ENCODE measurements at places on chromosomes 1 and 21.

- no peak for DNase-seq
Measured at GRCh38 chr1:91883470-91883869, 2.5 kb downstream of the TGFBR3 start.

DNA sequence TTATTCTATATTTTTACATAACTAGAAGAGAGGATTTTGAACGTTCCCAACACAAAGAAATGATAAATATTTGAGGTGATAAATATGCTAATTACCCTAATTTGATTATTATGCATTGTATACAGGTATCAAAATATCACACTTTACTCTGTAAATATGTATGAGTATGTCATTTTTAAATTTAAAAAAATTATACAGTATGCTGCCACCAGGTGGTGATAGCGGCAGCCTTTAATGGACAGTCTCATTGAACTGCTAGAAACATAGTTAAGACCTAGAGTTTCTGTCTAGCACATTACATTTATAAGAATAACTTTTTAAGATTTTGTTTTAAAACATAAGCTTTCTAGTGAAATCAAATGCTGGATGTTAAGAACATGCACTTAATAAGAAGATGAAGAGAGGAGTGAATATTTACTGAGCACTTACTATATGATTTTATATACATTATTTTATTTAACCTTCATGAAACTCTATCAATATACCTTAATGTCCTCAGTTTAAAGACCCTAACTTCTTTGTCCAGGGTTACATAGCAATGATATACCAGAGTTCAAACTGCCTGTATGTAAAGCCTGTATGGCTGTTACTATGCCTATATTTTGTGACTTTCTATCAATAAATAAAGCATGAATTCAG, 207.1 kb downstream of the NUF2 start:
- peak; percentile 49 for DNase-seq

DNA sequence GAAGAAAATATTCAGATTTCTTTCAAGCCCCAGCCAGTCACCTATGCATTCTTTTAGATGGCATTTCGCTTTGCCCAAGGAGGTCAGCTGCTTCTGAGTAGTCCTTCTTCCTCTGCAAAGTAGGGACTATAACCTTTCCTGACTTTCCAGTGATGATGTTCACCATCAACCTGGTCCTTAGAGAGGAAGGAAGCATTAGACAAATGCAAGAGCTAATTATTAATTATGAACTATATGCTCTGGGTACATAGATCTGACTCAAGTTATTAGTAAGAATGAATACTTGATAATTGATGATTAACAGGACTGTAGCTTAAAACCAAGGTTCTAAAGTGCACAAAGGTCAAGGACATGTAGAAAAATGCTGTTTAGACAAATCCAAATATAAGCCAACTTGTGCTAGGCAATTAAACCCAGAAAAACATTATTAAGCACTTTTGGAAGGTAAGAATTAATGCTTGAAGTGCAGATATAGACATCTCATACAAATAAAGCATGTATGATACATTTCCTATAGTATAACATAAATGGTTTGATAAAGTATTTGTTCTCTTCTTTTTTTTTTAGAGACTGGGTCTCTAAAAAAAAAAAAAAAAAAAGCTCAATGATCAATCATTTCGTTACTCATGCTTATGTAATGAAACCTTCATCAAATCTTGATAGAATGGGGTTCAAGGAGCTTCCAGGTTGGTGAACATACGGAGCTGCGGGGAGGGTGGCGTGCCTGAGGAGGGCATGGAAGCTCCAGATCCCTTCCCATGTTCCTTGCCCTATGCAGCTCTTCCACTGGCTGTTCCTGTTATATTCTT, 11.2 kb upstream of the AGMAT start:
- no peak for DNase-seq

- no peak for DNase-seq
Measured at GRCh38 chr1:238999944-239000343, 386.4 kb upstream of the CHRM3 start.

DNA sequence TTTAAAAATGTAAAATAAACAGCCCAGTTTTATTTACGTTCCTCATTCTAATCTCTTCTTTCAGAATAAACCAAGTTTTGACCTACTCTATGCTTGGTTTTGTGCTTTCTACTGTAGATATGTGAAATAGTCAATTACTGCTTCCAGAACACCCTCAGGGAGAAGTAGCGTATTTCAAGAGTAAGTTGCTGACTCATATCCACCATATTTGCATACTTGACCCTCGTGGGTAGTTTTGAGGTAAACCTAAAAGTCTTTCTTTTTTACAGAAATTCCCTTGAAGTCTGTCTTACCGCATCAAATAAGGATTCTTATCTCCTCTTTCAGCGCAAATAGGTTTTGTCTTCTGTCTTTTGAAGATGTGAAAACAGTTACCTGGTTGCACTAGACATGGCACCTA, 1.4 kb upstream of the OR2L3 start:
- DNase-seq = no peak

DNA sequence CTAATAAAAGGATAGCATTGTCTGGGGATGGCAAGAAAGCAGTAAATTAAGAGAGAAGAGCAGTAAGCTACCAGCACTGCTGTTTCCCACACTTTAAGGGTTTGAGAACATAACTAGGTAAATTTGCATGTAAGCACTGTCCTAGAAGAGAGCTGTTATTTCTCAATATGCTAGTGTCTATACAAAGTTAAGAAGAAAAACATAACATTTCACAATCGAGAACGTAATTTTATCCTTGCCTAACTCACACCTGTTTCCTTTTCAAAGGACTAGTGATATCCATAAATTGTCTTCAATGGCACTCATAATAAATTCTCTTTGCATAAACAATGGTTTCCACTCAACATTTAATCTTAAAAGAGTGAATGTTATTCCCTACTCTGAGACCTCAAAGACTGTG, 576.0 kb downstream of the PTBP2 start:
- DNase-seq = no peak

DNA sequence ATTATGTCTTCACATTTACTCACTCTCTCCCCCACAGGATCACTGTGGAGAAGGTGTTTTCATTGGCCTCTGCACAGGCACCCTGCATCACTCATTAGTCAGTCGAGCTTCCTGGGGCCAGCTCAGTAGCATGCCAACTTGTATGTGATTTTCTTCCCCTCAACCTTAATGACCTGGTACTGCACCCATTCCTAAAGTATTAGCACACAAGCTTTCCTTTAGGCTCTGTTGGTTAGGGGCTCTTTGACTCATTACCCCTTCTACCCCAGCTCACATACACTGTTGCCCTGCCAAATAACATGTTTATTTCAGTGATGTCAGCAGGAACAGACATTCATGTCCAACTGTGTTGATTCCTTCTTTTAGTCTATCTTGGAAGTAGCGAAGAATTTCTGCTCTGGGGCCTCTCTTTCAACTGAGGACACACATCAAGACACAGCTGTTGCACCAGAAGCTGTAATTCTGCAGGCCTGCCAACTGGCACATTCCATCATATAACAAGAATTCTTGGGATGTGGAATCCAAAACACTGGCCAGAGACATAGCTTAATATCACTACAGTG, 603.5 kb upstream of the ADAMTS5 start:
- DNase-seq = peak; percentile 96

DNA sequence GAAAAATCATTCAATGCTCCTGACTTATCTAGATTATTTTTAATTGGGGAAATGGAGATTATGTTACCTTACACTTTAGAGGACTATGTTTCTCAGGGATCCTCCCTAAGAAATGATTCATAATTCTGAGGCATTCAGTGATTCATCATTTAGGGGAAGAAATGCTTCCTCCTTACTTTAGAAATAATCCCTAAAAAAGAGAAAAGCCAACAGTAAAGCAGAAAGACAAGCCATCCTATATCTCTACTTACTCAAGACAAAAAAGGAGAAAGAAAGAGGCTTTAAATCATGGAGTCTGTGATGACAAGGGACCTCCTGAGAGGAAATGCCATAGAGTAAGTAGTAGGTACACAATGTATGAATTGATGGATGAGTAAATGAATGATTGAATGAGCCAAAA, 137.0 kb downstream of the BRINP2 start:
- peak; percentile 30 for DNase-seq

DNA sequence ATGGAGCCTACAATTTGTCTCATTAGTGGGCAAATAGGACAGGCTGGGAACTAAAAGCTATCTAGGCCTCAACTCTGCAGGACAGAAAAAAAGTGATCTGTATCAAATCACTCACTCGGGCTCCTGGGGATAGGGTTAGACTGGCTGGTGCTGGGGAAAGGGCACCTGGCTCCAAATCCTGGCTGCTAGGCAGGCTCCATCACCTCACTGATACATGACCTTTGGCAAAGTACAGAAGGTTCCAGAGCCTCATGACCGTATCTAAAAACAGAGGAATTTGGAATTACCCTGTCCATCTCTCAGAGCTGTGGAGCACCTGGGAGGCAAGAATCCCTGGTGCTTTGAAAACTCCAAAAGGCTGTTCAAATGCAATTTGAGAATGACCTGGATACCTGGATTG, 51.7 kb downstream of the SUSD4 start:
- DNase-seq = no peak

DNA sequence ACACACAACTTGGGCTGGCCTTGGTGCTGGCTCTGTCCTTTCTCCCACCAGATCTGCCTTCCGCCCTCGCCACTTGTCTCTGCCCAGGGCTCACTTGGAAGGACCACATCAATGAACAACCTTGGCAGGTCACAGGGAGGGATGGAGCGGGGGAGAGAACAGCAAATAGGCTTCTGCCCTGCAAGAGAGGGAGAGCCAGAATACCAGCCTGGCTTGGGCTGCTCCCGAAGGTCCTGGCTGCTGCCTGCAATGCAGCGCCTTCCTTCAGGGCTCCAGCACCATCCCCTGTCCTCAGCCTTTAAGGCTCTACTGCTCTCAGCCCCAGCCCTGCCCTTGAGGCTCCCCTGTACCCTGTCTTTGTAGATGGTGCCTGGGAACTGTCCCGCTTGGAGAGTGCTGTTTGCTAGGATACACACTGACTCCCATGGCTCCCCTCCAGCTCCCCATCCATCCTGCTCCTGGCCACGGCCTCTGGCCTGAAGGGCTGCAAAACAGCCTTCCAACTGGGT, 43.8 kb downstream of the HIVEP3 start:
- DNase-seq = no peak

- DNase-seq = no peak
Measured at GRCh38 chr1:211318576-211319280, 7.9 kb upstream of the TRAF5 start.

DNA sequence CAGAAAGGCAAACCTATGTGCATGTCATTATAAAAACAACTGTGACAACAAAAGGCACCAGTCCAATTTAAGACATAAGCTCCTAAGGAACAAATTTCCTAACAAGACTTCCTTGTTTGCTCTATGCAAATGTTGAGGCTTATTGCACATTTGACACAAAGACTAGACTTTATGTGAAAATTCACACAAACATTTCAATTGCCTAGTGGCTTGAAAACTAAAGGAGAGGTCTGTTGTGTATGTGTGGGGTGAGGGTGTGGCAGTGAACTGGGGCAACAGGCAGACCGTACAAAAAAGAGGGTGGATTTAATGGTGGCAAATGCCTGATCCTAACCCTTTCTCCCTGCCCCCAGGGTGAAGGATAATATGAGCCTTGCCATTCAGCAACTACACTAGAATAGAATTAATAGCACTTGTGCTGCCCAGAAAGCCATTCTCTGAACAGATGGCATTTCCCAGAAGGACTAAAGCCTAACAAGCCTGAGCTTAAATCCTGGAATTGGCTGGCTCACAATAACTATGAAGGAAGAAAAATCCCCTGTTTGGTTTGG, 73.9 kb downstream of the GLUL start:
- no peak for DNase-seq

- no peak for DNase-seq
Measured at GRCh38 chr1:23911921-23912320, 1.2 kb downstream of the CNR2 start.

DNA sequence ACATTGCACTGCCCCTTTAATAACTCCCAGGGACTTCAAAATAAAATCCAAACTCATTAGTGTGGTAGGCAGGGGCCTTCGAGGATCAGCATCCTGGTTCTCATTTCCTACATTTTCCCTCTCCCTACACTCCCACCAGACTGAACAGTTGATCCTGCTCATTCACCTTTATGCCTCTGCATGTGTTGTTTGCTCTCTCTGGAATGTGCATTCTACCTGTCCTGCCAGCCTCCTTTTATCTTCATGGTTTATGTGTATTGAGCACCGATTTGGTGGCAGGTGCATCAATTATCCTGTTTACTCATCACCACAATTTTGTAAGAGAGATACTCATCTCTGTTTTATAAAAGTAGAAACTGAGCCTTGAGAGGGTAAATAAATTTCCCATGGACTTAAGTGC, 125.0 kb downstream of the ADSS2 start:
- no peak for DNase-seq

GRCh38 chr1:162019006-162019405, 4.7 kb downstream of the OLFML2B start:
- peak; percentile 64 for DNase-seq

DNA sequence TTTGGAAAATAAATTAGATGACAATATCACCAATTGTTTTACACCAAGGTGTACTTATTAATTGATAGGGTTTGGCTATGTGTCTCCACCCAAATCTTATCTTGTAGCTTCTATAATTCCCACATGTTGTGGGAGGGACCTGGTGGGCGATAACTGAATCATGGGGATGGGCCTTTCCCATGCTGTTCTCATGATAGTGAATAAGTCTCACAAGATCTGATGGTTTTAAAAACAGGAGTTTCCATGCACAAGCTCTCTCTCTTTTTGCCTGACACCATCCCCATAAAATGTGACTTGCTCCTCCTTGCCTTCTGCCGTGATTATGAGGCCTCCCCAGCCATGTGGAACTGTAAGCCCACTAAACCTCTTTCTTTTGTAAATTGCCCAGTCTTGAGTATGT, 131.0 kb upstream of the LMO4 start:
- DNase-seq = no peak

- no peak for DNase-seq
Measured at GRCh38 chr1:28035420-28035819, 53.0 kb downstream of the EYA3 start.

DNA sequence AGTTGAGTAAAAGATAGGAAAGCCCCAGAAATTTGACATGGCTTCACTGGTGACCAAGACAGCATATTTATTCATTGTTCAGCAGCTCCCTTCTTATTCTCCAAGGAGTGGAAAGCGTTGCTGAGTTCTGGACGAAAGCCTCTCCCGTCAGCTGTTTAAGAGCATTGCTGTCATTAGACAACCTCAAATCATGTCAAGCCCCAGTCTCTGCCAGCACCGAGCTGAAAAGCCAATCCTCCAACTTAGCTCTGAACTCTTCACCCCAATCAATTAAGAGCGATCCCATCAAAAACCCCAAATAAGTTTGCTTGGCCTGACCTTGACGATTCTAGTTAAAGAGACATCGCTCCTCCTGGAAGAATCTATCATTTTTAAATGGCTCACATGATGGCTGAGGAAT, 110.8 kb downstream of the PLPP3 start:
- DNase-seq = peak; percentile 47

- DNase-seq = peak; percentile 98
Measured at GRCh38 chr1:28437924-28438699, 67.7 kb upstream of the RCC1 start.

DNA sequence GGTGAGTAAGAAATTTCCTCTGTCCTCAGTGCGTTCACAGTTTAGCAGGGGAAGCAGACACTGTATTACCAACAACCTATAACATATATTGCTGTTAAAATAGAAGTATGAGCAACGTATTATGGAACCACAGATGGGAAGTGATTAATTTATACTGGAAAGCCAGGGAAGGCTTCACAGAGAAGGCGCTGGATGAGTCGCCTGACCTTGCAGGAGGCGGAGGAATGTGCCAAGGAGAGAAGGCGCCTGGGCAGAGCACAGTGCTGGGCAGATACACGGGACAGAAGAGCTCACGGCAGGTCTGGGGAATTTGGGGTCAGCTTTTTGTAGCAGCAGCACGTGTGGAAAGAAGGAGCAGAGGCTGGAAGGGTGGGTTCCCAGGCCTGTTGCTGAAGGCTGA, 116.3 kb downstream of the DHRS3 start:
- DNase-seq = peak; percentile 74

All from fibroblast of lung (primary cell).